ENCODE measurements at places on chromosomes 4 and X.

DNA sequence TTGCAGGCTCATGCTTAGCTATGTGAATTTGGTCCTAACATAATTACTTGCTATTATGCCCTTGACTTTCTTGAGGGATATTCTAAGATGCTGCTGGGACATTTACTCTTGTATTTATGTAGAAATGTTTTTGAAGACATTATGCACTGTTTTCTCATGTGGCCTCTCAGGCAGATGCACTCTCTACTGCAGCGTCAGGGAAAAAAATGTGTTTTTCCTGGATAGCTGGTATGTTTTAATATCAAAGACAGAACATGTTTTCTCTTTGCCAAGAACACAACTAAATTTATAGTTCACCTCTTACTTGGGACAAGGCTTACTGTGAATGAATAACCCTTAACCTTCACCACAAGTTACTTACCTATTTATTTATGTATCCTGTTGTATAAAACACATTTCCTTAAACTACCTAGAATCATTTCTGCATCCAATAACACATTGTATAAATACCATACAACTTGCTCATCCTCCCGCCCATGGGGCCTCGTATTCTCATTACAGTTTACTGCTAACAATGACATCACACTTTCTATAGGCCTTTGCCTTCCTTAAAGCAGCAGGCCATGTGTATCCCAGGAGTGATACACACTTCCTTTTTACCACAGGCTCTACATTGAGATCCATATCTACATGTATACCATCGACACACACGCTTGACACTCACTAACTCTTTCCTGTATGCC lies 178.7 kb downstream of the SLIT2 start:
- DNase-seq, result no peak

DNA sequence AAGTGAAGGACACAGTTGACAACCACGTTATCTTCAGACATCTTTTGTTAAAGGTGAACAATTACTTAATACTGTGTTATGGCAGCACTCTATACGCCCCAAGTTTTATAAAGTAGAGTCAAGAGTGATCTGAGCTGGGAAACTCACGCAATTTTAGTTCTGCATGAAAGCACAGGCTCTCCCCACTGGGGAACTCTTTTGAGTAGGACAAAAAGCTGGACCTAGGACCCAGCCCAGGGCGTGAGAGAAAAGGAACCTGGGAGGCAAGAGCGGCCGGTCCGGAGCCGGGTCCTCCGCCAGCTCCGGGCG lies 152.6 kb upstream of the SLC4A4 start:
- DNase-seq, result no peak

DNA sequence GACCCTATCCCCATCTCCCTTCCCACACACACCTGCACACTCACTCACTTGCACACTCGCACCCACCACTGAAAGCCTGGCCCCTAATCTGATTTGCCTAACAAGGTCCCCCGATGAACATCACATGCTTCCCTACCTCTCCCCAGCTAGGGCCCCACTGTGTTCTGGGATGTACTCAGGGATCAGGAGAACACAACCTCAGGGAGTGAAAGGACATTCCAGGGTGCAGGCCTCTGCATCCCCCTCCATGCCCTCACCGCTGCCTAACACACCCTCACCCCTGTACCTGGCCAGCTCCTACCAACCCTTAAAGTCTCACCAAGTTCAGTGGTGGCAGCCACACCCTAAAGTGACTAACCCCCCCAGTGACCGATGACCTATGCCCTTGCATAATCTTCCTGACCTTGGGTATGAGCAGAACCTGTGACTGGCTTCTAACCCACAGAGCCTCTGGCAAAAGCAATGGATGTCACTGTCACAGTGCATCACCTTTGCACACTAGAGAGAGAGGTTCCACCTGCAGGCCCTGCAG lies 2.4 kb upstream of the AFAP1 start:
- no peak for DNase-seq

DNA sequence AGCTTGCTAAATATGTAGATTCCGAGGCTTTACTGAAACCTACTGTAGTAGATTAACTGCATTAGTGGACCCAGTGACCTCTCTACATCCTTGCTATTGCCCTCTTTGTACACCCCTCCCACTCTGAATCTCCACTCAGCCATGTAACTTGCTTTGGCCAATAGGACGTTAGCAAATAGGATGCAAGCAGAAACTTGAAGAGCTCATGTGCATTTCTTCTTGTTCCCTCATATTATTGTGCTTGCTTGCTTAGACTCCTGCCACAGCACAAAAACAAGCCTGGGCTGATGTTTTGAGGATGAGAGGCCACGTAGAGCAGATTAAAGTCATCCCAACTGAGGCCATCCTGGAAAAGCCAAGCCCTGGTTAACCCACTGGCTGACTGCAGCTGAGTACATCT lies 147.9 kb downstream of the HS6ST2 start:
- no peak for DNase-seq

- DNase-seq, result no peak
Observed at GRCh38 chrX:10015355-10015722, 48.2 kb downstream of the CLDN34 start.

GRCh38 chr4:189362364-189362763 lies 578.3 kb upstream of the FRG1 start:
- DNase-seq, result no peak

DNA sequence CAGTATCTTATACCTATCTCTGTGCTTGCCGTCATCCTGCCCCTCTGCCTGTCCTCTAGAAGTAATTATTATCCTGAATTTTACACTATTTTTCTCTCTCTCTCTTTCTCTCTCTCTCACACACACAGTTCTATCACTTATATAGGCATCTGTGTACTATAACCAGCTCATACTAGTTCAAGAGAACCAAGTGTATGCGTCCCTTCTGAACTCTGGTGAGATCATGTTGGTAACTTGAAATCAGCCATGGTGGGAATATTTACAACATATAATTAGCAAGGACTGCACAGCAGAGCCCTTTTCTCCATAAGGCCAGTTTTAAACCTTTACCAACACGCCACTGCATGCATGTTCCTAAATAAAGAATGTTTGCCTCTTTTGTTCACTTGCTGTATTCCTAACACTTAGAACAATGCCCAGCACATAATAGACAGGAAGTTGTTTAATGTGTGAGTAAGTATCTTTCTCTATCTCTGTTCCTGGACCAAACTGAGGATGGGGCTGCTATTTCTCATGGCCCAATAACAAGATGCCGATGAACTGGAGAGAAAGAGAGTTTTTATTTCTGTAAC lies 51.1 kb upstream of the IL21 start:
- DNase-seq, result no peak
